ENCODE measurements at places on chromosomes 12 and 14.

DNA sequence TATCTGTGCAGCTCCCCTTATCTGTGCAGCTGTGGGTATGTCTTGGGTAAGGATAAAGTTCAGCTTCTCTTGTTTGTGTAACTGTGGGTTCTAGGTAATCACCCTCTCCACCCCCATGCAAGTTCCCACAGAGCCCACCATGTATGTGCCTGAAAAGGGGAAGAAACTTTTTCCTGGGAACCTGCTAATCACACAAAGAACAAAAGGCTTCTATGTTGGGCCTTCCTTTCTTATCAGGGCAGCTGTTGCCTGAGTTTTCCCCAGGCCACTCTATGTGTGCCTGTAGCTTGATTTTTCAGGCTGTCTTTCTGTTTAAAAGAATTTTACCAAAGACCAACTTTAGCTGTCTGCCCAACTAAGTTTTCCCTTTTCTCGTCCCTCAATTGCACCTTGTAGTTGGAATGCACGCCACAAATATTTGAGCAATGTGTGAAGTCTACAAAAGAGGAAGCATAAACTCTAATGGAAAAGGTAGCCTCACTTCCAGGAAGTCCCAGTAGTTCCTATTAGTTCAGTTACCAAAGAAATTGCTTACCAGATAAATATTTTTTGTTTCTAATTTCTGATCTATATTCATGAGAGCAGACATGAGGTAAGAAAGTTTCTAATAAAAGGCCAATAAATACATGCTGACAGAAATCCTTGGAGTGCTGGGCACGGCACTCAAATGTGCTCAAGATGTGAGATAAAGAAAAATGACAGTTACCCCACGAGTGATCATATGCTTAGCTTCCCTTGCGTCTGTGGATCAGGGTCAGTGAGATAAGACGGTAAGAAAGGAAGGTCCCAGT lies 2.7 kb upstream of the GALC start:
- DNase-seq, result no peak

- DNase-seq, result no peak
These were observed 33.6 kb upstream of the FBRSL1 start for GRCh38 chr12:132456186-132456943.

- DNase-seq, result no peak
These were observed 33.4 kb downstream of the DIP2B start for GRCh38 chr12:50538182-50538581.

GRCh38 chr14:69845050-69845581 lies 34.1 kb upstream of the SMOC1 start:
- DNase-seq, result no peak

DNA sequence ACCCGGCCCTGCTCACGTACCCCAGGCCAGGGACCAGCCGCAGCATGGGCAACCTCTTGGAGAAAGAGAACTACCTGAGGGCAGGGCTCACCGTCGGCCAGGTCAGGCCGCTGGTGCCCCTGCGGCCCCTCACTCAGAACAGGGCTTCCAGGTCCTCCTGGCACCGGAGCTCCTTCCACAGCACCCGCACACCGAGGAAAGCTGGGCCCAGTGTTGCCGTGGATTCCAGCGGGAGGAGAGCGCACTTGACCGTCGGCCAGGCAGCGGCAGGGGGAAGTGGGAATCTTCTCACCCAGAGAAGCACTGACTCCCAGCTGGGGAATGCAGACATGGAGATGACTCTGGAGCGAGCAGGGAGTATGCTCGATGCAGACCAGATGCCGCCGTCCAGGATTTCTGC lies 7.9 kb upstream of the VAMP1 start:
- DNase-seq, result no peak

- no peak for DNase-seq
These were observed 26.4 kb upstream of the NUDT14 start for GRCh38 chr14:105207460-105207901.

GRCh38 chr14:47961634-47962033 lies 286.2 kb upstream of the MDGA2 start:
- DNase-seq, result no peak

DNA sequence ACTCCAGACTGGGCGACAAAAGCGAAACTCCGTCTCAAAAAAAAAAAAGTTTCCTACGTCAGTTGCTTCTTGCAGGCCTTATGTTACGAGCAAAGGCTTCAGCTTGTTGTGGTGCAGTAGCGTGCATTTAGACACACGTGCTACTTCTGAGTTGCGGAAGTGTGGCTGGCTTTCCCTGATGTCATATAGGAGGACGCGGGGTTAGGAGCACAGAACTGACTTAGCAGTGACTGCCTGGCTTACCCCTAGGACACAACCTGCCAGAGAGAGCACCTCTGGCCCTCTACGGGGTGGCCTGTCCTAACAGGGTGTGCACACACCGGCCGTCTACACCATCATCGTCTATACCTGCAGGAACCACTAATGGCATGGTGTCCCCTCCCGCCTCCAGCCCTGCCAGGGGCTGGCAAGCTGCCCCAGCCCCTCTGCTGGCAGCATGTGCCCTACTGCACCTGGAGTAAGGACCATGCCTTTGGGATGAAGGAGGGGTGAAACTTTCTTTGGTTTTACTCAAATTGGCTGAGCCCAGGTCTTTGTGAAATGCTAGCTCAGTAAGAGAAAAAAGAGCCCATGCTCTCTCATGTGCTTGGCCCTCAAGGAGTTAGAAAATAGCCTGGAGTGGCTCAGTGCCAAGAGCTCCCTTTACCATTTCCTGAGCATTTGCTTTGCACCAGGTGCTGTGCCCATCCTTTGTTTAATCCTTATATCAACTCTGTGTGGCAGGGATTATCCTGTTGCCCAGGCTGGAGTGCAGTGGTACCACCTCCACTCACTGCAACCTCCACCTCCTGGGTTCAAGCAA lies 1.7 kb upstream of the GPR68 start:
- no peak for DNase-seq

DNA sequence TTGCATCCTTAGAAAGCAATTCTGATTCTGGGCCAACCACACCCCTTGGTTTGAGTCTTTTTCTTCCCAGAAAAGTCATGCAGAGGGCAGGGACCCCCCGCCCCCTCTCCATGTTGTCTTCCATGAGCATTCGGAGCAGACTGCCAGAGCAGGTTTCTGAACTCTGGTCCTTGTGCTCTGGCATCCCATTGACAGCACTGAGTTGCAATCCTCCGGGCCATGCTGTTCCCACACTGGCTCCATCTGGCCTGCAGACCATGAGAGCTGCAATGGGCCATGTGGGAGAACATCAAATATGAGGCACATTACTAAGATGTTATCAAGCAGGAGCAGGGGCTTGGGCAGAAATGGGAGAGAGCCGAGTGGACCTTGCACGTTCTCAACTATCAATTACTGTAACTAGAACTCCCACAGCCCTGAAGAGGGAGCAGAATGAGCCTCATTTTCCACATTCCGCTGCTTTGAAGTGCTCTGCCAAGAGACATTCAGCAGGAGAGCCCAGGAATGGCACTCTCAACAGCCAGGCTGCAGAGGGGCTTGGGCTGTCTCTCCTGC lies 157.4 kb downstream of the STXBP6 start:
- no peak for DNase-seq

- peak; percentile 24 for DNase-seq
These were observed 72.0 kb downstream of the PPP2R5E start for GRCh38 chr14:63470962-63471793.

GRCh38 chr12:53954694-53955035 lies at the start of gene HOXC12:
Gene HOXC12 (plus strand): TSS chr12:53954903. CDS start chr12:53954930, 27 bp downstream.
- no peak for DNase-seq

DNA sequence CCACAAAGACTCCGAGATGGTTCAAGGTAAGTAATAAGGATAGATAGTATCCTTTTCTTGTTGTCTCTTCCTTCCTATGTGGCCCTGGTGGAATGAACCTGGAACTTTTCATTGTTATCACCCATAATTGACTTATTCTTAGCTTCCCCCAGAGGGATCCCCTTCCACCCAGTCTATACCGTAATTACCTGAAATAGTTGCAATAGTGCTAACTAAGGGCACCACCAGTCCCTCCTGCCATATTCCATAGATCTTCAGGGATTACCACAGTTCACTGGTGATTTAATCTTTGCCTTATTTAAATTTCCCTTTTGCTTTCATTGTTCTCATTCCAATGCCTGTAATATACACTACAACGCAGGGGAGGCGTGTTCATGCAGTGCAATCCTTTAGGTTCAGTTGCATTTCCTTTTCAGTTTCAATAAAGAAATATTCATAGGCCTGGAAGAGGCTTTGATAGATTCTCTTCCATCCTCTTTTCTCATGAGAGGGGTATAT lies 13.8 kb upstream of the OR9K2 start:
- no peak for DNase-seq

DNA sequence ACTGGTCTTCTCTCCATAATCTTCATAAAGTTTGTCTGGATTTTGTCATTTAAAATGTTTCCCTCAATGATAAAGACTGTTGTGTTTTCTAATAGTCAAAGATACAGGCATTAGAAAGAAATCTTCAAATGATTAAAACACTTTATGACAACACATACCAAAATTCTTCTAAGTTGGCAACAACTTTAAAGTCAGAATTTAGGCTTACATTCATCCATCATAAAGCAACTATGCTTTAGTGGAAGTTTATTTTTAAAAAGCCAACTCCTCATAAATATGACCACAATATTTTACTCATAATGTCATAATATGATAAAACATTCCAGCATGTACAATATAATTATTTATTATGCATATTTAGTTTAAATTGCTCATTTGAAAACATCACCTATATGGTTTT lies 17.2 kb upstream of the CCER1 start:
- no peak for DNase-seq

DNA sequence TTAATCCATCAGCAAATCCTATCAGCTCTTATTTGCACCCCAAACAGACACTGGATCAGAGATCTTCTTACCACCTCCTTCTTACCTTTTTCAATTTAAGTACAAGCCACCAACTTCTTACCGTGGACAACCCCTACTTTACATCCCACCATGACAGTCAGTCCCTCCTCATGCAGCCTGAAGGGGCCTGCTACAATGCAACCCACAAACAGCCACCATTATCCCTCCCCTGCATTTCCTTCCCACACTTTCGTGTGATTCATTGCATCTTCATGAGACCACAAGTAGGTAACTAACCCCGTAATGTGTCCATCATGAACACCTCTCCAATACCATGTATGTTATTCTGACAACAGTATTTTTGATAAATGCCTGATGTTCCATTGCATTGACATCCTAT lies 108.6 kb downstream of the BCL11B start:
- no peak for DNase-seq

- DNase-seq, result no peak
These were observed 19.4 kb upstream of the EIF2B2 start for GRCh38 chr14:74983343-74983742.

DNA sequence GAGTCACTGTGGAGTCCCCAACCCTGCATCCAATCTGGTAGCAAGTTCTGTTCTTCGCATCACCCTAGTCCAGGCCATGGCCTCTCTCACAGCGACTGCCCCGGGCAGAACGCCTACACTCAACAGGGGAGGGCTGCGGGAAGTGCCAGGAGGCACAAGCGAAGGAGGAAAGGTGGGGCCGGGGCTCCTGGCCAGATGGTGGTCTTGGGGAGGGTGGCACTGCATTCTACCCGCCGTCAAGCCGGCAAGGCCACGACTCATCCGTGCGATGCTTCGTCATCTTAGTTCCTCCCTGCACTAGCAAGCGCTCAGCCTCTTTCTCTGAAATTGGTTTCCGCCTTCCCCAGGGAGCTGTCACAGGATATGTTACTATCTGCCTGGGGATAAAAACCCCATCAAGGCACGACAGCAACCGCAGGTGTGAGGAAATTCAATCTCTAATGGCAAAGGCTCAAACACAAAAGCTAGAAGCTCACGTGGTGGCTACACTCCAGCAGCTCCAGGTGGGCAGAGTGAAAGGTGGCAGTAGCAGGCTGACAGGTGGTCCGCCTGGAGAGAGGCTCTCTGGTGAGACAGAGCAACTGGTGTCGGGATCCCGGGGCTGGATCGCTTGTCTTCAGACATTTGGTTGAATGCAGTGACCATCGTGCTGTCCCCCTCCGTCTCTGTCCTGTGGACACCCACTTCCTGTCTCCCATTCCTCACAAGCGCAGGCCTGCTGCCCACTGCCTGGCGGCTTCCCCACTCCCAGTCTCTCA lies 34.1 kb downstream of the ACADS start:
- no peak for DNase-seq

DNA sequence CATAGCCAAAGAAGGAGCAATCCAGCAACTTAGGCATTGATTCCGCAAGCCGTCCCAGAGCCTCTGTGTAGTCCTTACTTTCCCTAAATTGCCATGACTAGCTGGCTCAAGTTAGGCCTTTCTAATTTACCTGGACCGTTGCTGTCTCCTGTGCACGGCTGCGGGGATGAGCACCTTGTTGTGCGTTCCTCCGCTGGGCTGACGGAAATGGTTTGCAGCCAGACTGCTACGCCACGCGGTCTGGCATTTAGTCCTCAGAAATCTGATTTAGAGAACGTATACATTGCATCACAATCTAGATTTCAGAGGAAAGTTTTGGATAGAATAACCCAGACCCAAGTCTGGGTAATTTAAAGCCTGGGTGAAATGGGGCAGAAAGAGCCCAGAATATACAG lies 133.2 kb upstream of the ARHGAP5 start:
- DNase-seq, result no peak

GRCh38 chr12:121788176-121788818 lies 5.2 kb downstream of the RHOF start:
- no peak for DNase-seq

DNA sequence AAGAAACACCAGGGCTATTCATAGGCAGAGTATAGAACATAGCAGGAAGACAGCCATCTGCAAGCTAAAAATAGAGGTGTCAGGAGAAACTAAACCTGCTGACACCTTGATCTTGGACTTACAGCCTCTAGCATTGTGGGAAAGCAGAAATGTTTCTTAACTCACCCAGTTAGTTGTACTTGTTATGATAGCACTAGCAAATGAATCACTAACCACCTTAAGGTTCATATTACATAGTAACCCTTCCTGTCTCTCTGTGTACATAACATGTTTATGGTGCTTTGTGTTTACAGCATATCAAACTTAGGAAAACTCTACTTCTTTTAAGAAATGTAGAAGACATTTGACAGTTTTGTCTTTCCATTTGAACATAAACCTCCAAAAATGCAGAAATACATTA lies 1031.3 kb downstream of the FSCB start:
- DNase-seq, result no peak

GRCh38 chr14:100782516-100783320 lies 43.2 kb upstream of the MEG3 start:
- DNase-seq, result no peak

GRCh38 chr14:90424686-90425372 lies 28.0 kb downstream of the CALM1 start:
- no peak for DNase-seq

DNA sequence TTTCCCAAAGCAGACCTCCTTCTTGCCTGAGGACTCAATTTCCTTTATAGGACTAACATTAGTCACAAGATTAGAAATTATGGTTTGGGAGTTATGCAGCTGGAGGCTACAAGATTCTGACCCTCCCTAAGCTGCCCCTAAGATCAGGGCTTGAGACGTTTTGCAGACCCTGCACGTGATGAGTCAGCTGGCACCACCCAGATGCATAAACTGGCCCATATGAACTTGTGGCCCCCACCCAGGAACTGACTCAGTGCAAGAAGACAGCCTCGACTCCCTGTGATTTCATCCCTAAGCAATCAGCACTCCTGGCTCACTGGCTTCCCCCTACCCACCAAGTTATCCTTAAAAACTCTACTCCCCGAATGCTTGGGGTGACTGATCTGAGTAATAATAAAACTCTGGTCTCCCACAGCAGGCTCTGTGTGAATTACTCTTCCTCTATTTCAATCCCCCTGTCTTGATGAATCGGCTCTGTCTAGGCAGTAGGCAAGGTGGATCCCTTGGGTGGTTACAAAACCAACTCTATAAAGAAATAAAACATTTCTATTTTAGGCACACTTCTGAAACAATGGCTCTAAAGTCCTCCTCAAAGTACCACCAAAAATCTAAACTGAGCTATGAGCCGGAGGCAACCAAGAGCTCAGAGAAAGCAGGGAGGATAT lies 233.4 kb downstream of the TMEM132D start:
- no peak for DNase-seq

GRCh38 chr12:111638556-111638955 lies 39.4 kb upstream of the ATXN2 start:
- DNase-seq, result no peak
